Pons (tissue), 1 donor: ENCODE measurements at places on chromosomes 7 and 10.
A peak's percentile ranks its signal among the peaks of the same experiment; 100 is the strongest.

DNA sequence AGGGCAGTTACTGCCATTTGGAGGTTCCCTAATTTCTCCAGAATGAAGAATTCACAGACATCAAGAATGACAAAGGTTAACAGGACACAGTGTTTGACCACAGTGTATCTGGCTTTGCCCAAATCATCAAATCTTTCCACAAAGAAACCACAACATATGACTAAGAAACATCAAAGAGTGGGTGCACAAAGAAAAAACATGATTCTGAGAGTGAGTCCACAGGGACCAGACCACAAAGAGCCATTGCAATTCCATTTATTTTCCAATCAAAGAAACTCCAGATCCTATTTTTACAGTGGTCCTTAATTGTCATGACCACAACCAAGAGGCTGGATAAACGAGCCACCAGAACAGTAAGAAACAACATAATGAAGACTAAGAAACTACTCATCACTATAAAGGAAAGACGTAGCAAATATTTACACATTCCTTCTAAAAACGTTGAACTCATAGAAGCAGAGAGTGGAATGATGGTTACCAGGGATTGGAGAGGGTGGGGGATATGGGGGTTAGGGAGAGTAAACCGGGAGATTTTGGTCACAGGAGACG is 286.5 kb downstream of the DOCK4 start:
- DNase-seq, result no peak

DNA sequence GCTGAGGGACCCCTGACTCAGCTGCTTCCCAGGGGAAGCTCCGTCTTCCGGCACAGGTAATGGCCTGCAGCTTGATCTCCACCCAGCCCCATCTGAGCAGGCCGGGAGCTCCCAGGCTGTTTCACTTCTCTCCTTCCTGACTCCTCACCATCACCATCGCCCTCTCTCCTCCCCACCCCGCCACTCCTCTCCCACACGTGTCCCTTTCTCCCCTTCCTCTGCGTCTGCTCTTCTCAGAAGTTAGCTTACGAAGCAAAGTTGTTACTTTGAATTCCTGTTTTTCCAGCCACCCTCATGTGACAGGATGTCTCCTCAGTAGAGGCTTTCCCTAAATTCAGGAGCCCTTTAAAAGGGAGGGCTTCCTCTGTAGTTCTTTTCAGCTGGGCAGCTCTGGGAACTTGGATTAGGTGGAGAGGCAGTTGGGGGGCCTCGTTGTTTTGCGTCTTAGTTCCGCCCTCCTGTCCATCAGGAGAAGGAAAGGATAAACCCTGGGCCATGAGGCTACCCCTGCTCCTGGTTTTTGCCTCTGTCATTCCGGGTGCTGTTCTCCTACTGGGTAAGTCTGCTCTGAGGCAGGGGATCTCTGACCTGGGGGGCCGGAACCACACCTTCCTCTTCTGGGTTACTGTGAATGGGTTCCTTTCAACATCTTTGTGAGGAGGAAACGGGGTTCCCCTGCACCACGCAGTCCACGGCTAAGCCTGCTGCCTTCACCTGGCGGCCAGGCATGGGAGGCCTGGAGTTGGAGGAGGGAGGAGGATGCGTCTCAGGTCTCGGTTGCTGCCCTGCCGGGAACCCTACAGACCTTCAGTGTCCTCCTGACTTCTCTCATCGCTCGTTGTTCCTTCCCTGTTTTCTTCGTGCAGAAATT is at the start of gene MRC1:
TSS of gene MRC1 (plus strand) at position 378 of the 871 bp plus-strand sequence. CDS start at position 496, 118 bp downstream.
- no peak for DNase-seq

GRCh38 chr10:48683424-48683823 is 1.2 kb upstream of the WDFY4 start:
- DNase-seq, result no peak

DNA sequence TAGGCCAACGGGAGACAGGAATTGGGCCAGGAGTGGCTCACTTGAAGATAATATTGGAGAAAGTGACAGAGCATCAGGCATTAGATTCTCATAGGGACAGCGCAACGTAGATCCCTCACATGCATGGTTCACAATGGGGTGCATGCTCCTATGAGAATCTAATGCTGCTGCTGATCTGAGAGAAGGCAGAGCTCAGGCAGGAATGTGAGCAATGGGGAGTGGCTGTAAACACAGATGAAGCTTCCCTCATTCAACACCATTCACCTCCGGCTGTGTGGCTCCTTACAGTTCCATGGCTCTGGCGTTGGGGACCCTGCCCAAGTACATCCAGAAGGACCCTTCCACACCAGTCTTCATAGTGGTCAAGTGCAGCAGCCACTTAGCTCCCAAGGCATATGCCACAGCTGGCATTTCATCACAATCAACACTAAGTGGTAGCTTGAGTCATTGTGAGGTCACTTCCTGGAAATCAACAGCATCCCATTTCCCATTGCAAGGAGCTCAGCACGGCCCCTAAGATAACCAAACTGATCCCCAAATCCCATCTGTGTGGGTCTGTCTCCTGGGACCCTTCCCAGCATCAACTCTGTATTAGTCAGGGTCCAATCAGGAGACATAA is 174.5 kb downstream of the TPST1 start:
- DNase-seq, result no peak

- no peak for DNase-seq
These were observed 30.4 kb upstream of the OTUD1 start for GRCh38 chr10:23408330-23408976.

DNA sequence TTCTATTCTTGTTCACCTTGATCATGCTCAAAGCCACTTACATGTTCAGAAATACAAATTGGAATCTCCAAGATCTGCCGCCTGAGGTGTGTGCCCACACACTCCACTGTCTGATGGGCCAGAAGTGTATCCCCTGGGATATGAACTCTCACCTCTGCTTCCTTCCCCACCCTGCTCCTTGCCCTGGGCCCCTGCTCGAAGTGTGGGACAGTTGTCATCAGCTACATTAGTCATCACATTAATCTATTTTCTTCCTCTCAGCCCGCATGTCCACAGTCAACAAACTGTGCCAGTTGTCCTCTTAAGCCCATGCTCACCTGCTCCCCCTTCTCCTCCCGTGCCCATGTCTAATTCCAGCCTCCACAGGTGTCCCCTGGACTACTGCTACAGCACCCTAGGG is 154.7 kb downstream of the PTPN20 start:
- no peak for DNase-seq

DNA sequence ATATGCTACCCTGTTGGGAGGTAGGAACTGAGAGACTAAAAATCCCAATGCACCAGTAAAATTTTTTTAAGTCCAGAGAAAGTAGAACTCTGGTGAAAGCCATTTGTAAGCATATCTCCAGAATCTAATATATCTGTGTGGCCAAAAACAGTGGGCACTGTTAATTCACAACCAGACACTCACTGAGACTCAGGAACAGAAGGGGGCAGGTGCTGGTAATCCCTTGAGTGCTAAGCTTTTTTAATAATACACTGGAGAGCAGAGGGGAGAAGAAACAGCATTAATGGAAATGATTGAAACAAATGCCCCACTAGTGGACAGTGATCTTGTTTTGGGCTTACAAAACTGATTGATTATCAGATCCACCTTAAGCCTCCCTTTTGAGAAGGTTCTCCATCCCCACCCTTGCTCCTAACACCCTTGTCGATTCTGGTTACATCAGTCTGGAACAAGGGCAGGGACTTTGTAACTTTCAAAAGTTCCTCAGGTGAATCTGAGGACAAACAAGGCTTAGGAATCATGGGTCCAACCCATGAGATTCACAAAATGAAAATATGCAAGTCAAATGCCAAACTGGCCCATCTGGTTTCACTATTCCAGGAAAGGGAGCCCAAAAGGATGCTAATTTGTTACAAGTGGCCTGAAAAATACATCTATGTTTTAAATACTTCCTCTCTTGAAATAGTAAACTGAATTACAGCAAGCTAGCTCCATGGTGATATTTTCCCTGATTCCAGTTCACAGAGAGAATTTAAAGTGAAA is 29.7 kb downstream of the PLXNA4 start:
- DNase-seq, result no peak

GRCh38 chr7:122983261-122983660 is 12.2 kb downstream of the TAS2R16 start:
- peak; percentile 9 for DNase-seq

GRCh38 chr10:70967591-70968587 is 79.5 kb upstream of the PCBD1 start:
- peak; percentile 7 for DNase-seq

DNA sequence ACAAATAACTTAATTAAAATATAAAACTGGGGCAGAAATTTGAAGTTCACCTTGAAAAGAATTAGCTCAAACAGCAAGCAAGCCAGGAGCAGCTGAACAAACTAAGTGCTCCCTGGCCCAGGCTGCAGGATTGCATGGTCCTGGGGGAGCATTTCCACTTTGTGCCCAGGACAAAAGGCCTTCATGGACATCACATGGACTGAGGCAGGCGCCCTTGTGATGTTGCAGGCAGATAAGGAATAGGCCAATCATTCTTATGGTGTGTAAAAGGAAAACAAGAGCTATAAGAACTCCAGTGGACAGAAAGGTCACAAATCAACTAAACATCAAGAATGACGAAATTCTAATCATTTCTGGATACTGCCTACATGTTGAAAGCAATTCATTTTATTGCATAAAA is 17.5 kb upstream of the TECTB start:
- no peak for DNase-seq

DNA sequence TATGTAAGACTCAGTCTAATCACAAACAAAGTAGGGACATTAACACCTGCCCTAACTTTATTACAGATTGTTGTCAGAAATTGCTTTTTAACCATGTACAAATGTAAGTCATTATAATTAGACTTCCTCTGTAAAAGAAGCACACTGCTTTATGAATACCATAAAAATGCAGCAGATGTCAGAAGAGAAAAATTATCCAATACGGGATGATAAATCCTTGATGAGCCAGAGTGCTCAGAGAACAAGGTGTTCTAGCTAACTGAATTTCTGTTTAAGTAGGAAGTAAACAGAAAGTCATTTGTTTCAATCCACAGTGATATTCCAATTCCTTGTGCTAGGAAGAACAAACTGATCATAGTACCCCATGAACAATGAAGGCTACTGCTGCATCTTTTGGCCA is 54.6 kb upstream of the BMPER start:
- DNase-seq, result no peak

- peak; percentile 73 for DNase-seq
These were observed 572.5 kb upstream of the FOXK1 start for GRCh38 chr7:4109481-4110110.

DNA sequence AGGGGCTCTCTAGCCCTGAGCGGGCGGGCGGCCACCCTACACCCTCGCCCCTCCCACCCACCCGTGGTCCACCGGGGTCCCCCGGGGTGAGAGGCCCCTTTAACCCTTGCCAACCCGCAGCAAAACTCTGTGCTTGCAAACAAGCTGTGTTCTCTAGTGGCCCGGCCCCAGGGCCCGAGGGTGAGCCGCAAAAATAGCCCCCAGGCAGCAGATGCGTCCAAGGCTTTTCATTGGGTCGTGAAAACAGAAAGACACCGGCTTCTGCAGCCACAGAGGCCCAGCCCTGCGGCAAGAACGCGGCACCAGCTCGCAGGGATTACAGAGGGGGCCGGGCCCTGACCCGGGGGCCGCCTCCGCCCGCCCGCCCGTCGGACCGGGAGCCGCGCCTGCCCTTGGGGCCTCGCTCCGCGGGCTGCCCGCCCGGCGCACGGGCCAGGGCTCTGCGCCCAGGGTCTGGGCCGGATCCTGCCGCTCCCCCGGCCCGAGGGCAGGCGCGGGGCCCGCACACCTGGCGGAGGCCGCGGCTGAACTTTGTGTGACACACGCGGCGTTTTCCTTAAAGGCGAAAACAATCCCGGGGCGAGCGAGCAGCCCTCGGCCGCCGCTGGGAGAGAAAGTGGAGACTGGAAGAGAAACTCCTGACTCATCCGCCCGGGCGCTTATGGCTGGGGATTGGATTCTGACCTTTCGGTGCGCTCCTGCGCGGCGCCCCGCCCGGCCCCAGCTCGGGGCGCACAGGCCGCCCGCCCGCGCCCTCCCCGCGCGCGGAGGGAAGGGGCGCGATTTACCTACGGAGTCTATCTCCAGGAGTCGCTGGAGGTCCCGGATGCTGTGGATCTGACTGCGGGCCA is 2.8 kb downstream of the PDGFA start:
- no peak for DNase-seq

GRCh38 chr7:43625980-43626379 is 43.1 kb downstream of the STK17A start:
- DNase-seq, result no peak

DNA sequence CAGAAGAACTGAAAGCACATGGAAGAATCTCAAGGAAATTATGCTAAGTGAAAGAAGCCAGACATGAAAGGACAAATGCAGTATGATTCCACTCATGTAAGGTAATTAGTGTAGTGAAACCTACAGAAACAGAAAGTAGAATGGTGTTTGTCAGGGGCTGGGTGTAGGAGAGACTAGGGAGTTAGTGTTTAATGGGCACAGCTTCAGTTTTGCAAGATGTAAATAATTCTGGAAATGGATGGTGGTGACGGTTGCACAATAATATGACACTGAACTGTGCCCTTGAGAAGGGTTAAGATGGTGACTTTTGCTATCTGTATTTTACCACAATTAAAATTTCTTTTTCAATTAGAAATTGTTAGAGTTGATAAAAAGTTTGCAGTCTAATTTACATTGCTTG is 157.3 kb upstream of the ADCY1 start:
- no peak for DNase-seq

DNA sequence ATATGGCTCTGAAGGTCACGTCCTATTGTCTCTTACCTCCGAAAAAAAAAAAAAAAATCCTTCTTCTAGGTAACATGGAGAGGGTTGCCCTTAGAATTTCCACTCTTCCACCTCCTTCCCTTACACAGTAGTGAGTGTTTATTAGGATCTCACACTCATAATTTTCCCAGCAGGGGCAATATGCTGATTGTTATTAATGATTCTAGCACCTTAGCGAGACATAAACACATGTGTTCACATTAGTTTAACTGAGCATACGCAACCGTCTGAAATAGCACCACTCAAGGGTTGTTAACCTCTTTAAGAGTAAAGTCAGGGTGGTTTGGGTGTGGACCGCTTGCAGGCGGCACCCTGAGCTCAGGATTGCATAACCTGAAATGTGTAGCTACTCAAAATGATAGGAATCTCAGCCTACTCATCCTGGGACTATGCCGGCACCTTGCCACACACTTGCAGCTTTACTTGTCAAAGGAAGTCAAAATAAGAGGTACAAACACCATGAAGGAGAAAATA is 52.2 kb downstream of the CPEB3 start:
- DNase-seq, result peak; percentile 32

GRCh38 chr7:36986511-36986933 is 262.2 kb upstream of the AOAH start:
- no peak for DNase-seq

DNA sequence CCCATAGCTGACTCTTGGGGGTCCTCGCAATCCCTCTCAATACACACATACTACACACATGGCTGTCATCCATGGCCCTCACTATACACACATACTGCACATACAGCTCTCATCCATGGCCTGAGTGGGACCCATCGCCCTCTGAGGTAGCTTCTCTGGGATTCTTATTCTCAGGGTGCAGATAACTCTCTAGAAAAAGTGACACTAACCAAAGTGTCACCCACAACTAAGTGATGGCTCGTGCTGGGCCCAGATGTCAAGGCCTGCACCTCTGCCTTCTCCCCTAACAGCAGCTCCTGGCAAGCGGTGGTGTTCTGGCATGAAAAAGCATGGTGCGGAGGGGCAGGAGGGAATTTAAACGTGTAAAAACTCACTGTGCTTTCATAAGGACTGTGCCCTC is 62.7 kb upstream of the ZPBP start:
- DNase-seq, result no peak

GRCh38 chr10:86899670-86900276 is 57.6 kb downstream of the MMRN2 start:
- peak; percentile 85 for DNase-seq
